Mesenteric fat pad (tissue), 1 donor: ENCODE measurements at places on chromosomes 4 and X. TPM values are rescaled to one million over a fixed set of nuclear protein-coding genes. Genes with fewer than 3 reads are reported as not detected.

The CRLF2 gene
- total RNA-seq, result 0.22 TPM

The DSPP gene
- not detected for total RNA-seq

The FDCSP gene
- total RNA-seq, result not detected

The DYNLT3 gene
- 30.0 TPM for total RNA-seq

DNA sequence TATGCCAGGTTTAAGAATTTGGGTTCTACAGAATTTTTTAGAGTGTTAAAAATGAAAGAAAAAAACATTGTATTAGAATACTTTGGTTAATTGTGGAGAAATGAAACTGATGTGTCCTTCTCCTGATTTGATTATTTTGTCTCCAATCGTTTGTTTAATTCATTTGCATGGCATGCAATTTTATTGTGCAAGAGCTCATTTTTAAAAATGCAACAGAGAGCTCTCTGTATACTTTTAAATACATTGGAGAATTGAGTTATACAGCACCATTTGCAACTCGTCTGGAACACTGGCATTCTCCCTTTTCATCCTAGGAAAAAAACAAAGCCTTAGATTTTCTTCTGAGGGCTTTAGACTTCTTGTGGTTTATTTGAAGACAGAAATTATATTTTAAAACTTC lies 689 bp downstream of the EXOC1L start:
- no peak for DNase-seq

- no peak for DNase-seq
Observed at GRCh38 chr4:150814873-150815272, 200.2 kb downstream of the LRBA start.

DNA sequence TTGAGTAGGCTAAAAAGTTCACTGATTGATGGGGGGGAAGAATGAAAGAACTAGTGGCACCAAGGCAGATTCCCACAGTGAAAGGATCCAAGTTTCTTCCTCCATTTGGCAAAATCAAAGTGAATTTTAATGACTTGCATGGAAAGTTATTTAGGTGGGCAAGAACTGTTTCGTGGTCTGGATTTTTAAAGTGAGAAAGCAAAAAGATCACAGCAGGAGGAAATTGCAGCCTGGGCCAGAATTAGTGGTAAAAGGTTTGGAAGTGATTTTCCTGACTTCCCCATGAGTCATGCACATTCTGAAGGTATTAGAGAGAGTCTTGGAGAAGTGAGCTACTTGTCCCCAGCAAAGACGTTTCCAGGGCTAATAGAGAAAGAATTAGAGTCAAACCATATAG lies 207.8 kb downstream of the ANTXR2 start:
- DNase-seq, result no peak

DNA sequence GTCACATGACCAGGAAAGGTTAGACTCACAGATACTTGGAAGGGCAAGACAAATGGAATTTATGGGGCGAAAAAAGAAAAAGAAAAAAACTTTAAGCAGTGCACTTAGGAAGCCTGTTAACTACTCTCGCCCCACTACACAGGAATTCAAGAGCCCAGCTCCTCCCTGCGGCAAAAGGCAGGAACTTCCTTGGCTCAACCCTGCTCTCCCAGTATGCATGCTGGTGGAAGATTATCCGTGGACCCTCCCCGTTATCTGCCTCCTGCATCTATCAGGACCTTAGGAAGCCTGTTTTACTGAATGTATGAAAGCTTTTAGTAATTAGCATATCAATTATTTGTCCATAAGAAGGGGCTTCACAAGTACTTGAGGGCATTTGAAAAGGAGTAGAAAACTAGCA lies 40.1 kb upstream of the RPA4 start:
- DNase-seq, result no peak

DNA sequence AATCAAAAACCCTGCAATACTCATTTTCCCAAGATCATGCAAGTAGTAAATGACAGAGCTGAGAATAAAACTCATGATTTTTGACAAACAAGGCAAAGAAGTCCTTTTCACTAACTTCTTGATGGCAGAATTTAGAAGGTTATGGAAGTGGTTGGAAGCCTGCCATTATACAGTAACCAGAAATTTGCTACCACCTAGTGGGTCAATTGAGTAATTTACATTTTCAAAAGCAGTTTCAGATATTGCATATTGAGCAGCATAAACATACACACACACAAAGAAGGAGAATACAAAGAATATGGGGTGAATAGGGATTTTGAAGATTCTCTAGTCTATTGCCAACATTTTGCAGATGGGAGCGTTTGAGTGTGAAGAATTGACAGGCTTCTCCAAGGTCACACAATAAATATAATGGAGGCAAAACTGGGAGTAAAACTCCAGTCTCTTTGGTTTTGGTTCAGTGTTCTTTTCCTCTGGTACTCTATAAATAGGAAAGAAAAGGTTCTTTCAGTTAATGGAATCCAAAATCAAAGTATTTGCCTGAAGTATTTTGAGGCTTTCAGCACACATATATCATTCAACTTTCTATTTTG lies 70.2 kb downstream of the GC start:
- DNase-seq, result no peak

DNA sequence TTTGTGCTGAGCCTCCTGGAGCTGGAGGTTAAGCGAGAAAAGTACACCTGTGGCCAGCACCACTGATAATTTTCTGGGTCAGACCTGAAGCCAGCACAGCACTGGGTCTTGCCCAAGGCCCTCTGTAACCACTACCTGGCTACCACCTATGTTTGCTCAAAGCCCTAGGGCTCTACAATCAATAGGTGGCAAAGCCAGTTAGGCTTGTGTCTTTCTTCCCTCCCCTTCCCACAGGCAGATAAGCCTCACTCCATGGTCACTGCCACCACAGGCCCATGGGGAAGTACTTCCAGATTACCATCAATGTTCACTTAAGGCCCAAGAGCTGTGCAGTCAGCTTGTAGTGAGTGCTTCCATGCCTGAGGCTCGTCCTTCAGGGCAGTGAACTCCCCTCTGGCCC lies 35.2 kb upstream of the ARMCX4 start:
- DNase-seq, result no peak

DNA sequence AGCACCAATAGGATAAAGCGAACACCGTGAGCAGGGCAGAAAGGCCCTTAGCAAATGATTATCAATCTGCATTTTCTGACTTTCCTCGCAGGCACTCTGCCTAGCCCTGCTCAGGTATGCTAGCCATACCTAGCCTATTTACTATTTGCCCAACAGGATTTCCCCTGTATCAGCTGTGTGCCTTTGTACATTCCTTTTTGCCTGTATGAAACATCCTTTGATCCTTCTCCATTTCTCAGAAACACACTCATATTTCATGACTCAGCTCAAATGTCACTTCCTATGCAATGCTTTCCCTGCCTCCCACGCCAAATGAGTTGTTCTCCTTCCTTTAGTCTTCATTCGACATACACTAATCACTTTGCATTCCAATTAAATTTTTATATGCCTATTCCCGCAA lies 37.2 kb downstream of the PCDH7 start:
- no peak for DNase-seq

GRCh38 chr4:130154901-130155300 lies 1058.9 kb downstream of the C4orf33 start:
- DNase-seq, result no peak

- no peak for DNase-seq
Observed at GRCh38 chr4:39706334-39706733, 8.4 kb downstream of the UBE2K start.

DNA sequence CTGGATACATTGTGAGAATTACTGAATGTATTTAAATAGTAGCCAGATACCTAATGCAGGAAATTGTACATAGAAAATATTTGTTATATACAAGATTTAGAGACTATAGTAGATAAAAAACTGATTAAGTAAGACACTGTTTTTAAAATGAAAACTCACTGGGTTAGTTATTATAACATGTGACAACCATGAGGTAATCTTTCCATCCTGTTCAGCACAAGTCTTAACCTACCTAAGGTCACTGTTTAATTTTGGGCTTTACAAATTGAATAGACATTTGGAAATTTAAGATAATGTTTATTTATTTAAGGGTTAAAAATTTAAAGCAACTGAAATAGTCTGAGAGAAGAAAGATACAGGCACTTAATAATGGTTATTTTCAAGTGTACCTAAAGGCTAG lies 102.1 kb downstream of the STIM2 start:
- DNase-seq, result no peak

DNA sequence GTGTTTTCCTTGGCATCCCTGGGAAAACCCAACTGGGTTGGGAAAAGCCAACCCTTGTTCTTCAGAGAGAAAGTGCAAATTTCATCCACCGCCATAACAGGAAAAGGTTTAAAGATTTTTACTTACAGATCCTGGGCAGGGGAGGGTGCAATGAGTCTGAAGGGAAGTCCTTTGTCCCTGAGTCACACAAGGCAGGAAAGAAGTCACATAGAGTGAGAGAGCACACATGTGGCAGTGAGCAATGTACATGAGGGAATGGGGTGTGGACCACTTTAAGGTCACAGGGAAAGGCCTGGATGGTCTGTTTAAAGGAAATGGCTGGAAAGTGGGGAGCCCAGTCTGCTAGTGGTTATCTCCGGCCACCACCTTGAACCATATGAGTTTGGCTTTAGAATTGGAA lies 248.9 kb downstream of the HS3ST1 start:
- no peak for DNase-seq

DNA sequence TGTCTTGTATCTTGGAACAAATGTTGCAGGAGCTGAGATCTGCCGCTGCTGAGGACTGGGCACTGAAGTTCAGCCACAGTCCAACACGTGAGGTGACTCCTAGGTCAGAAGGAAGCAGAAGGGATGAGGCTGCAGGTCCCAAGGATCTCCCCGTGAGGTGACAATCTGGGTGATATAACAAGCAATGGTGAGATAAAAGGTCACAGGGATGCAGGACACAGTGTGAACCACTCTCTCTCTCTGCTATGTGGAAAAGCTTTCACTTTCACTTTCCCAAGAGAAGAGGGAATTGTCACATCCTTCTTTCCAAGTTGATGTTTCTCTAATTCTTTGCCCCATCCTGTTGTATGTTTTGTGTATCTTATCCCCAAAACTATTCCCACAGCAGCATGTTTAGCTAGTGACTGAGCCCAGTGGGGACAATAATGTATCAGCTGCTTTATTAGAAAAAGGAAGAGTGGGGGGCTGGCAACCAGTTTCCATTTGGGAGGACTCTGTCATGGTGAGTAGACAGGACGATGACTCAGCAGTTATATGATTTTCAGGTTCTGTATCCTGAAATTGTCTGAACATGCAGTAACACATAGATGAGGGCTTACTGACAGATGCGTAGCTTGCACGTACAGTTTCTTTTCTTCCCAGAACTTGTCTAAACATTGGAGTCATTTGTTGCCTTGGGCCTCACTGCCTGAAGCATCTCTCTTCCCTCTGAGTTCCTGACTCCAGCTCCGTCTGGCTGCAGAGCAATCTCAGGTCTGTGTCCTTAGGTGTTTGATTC lies 1415.8 kb upstream of the TENM3 start:
- no peak for DNase-seq

- DNase-seq, result no peak
Observed at GRCh38 chr4:174225349-174226049, 58.0 kb downstream of the FBXO8 start.

DNA sequence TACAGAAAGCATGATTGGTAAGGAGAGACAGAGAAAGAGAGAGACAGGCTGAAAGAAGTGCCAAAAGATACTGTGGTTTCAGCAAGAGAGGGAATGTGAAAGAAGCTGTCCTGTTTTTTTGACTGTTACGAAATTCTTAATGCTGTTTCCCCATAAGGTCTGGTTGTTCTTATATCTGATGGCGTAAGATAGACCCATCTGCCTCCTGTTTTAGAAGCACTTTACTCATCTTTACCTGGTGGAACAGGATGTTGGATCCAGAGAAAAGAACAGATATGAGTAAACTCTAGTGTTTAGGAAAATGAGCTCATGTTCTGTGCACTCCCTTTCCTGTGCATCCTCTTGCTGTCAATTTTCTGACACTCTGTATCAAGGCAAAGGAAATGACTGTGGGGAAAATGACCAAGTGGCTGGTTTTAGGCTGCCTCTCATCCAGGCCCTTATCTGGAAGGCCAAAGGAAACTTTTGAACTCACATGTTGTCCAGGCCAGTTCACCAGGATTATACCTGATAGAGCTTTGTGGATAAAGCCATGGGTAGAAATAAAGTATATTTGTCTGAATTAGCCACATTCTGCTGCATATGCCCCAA lies 311.7 kb upstream of the HTR2C start:
- no peak for DNase-seq

DNA sequence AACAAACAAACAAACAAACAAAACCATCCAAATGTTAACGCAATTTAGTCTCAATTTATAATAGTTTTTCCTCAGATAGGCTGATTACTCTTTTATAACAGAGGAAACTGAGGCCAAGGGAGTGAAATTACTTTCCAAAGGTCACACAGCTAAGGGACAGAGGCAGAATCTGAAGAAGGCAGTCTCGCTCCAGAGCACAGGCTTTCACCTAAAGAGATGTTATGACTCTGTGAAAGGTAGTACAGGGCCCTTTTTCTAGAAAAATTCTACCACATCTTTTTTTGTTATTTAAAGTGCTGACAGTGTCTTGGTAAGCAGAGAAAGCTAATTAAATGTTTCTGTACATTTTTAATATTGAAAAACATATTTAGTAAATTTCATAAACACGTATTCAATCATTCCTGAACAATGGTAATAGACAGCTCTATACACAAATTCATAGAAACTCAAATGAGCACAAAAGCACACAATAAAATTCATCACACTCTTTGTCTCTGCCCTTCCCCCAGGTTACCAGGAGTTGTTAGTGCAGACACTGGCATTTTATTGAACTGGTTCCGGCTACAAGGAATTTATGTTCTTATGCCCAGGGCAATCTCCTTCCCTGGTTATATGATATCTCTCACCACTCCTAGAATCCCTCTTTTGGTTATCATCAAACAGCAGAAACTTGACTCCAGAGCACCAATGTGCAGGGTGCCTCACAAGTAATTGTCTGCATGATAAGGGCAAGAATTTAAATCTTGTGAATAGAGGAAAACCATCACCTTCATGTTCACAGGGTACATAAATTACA lies 7.7 kb upstream of the APBB2 start:
- no peak for DNase-seq

DNA sequence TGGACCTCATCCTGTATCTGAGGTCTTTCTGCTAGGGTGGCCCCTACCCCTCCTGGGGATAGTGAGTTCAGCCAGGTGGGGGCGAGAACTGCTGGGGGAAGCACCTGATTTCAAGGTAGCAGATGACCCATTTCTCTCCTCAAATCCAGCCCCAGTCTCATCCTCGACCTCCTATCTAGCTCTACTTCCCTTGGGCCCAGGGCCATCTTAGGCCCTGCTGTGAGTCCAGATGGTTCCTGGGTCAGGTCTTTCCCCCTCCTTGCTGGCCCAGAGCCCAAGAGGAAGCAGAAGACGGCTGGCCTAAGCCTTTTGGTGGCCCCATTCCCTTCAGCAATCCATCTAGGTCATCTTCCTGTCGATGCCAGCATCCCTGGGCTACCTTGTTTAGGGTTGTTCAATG lies 3.3 kb downstream of the CDK16 start:
- peak; percentile 28 for DNase-seq
